ENCODE measurements at places on chromosomes 7 and 10.

DNA sequence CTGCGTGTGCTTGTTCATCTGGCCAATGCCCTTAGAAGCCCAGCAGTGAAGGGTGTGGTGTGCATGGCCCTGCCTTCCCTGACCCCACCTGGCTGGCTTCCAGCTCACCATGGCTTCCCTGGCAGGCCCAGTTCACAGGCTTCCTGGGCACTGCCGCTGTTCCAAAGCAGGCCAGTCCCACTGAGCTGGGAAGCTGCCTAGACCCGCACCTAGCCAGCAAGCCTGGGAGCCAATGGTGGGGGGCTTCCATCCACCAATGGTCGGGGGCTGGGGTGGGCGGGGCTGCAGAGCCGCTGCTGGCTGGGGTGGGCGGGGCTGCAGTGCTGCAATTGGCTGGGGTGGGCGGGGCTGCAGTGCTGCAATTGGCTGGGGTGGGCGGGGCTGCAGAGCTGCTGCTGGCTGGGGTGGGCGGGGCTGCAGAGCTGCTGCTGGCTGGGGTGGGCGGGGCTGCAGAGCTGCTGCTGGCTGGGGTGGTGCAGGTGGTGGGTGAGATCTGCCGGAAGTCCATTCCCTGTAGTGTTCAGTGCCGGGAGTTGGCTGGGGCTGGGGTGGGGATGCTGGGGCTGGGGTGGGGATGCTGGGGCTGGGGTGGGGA is 12.4 kb downstream of the CALY start:
- peak; percentile 34 for DNase-seq

GRCh38 chr7:77330169-77330882 is 85.8 kb downstream of the GSAP start:
- DNase-seq, result no peak

- DNase-seq, result no peak
Measured at GRCh38 chr7:36567699-36568451, 156.4 kb downstream of the AOAH start.

- DNase-seq, result no peak
Measured at GRCh38 chr10:107831772-107832171, 667.3 kb upstream of the SORCS1 start.

DNA sequence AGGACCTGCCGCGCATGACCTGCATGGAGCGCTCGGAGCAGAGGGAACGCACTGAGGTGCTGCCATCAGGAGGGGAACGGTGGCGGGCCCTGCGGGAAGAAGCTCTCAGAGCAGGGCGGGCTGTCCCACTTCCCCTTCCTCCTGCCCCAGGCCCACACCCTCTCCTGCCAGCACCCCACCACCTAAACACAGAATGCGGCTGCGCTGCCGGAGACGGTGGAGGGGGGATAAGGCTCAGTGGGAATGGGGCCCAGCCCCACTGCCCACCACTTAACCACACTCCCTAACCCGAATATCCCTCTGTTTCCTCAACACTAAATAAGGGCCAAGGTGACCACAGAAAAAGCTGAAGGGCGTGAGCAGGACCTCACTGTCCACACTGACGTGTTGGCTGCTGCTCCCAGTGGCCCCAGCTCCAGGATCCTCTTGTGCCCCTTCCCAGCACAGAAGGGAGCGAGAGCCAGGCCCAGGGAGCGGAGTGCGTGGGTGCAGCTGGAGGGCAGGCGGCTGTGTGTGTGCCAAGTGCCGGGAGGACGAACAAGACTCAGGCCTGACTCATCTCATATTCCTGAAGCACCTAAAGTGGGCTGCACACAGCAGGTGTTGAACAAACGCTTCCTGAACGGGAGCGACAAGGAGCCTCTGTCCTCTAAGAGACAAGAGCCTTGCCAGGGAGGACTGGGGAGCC is 116.8 kb downstream of the MAD1L1 start:
- no peak for DNase-seq

DNA sequence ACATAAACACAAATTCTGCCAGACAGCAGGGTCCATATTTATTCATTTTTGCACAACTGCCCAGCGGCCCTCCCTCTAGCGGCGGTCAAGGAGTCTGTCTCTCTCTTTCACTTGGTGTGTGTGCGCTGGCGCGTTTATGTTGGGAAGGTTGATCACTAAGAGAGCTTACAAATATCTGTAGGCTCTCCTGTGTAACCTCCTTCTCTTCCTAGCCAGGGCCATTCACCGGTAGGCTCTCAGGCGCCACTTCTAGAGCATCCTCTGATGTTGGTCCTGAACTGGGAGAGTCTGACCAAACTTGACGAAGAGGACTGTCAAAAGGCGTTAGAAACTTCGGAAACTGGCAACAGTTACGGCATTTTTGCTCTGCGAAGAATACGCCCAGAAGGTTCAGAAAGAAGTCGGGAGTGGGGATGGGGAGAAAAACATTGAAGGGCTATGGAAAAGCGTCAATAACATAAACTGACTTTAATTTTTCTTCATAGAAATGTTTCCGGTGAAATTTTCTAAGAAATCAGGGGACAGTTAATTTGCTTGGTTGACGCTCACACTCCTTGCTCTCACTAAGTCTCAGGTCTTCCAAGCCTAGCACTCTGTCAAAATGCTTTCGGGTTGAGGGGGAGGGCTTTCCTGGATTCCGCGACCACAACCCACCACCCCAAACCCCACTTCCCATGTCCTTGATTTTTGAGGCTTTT is 731.1 kb downstream of the ZWINT start:
- DNase-seq, result peak; percentile 79

DNA sequence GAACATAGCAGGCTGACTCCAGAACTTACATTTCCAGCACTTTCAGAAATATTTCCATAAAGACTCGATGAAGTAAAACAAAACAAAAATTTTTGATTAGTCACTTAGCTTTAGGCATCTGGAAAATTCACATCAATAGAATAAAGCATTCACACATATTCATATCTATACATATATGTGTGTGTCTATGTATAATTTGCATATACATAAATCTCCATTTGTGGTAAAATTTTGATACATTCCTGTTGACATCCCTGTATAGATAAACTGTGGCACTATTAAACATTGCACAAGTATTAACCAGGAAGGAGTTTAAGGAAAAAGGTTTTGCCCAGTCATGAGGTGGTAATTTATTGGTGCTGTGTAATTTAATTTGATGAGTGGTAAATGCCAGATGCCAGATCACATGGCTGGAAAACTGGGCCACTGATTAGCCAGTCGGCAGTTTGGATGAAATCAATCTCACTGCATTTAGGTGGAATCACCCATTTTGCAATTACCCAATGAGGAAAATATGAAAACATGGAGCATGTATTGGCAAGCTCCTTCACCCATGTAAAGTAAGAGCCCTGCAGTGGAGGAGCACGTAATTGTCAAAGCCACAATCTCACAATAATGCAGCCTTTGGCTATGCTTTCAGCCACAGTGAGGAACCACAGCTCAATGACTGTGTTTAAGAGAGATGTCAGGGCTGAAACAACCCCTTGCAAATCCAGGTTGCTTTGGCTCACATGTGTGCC is 294.6 kb downstream of the RNLS start:
- no peak for DNase-seq

DNA sequence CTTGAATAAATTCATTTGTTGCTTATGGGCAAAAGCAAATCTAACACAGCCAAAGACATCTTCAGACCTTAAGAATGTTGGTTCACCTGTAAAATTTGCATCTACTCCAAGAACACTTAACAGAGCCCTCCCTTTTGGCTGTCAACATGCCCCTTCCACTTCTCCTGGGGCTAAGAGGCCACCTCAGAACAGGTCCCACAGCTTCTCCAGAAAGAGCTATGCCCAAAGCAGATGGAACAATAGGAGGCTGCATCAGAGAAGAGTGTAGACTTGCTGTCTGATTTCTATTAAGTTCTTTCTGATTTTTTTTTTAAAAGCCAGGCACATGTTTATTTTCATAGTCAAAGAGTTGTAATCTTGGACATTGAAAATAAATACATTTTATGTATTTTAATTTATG is 26.1 kb upstream of the TRIL start:
- no peak for DNase-seq

DNA sequence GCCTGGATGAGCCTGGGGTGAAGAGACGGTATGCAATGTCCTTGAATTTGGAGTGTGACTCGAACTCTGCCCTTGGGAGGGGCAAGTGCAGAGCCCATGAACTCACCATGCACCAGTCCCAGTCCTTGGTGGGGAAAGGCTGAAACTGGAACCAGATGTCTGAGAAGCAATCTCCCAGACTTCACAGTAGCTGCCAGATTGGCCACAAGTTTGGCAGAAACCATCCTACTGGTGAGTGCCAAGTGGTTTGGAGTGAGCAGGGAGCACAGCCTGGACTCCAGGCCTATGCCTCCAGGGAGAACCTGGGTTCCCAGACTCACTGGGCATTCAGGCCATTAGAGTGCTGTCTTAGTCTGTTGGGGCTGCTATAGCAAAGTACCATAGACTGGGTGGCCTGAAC is 99.6 kb upstream of the LYZL1 start:
- DNase-seq, result no peak

- peak; percentile 93 for DNase-seq
Measured at GRCh38 chr10:84844461-84844860, 516.1 kb downstream of the CCSER2 start.

DNA sequence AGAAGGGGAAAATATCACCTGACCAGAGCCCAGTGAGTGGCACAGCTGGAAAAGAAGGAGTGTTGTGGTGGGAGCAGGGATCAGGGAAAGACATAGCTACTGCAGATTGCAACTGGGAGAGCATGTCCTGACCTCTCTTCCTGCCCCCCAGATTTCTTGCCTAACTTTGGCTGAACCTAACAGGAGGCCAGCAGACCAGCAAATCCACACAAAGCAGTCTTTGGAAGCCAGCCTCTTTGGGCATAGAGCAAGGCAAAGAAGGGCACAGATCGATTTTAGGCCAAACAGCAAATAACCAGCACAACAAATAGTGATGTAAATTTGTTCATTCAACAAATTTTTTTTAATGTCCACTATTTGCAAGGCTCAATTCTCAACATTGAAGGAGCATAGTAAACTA is 433.2 kb upstream of the GHITM start:
- no peak for DNase-seq

DNA sequence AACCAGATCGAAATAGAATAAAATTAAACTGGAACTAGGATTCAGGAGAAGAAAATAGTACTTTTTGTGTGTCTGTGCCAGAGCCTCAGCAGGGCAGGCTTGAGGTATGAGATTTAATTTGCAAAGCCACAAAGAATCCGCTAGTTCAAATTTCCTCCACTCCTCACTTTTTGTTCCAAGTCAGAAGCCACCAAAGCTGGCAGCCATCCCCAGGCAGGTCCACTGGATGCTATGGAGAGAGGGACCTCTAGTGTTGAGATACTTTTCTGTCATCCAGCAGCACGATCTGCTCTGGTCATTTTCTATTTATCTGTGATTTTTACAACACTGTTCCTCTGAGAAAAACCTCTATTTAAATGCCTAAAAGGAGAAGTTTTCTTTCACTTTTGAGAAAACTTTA is 147.9 kb upstream of the FRMD4A start:
- peak; percentile 79 for DNase-seq

DNA sequence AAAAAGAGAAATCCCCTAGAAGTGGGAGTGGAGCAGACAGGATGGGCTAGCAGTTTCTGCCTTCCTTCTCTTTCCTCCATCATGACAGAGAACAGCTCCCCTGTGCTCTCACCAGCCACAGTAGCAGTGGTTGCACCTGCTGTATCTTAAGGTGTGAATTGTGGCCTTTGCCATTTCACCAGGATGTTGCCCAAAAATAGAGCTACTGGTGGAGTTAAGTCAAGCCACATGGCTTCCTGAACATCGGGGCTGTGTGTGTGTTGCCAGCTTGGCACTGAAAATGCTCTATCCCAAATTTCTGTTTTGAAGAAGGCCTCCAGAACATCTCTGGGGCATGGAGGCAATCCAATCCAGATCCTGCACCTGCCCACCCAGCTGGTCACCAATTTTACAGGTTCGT is 348.7 kb downstream of the EXOC4 start:
- no peak for DNase-seq

DNA sequence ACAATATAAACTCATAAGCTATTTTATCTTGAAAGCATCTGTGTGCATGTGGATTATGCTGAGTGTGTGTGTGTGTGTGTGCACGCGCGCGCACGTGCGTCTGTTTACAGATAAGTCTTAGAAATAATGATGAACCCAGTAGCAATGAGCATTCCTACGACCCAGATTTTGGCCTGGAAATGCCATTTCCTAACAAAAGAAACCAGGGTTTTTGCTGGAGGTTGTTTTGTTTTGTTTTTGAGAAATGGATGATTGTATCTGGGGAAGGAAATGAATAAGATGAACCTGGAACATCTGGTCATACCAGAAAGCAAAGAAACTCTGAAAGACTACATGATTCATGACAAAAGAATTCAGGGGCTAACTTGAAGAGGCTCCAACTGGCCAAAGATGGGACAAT is 22.1 kb upstream of the LMOD2 start:
- DNase-seq, result no peak

GRCh38 chr7:74655768-74656440 is 1.6 kb upstream of the GTF2I start:
- DNase-seq, result no peak

DNA sequence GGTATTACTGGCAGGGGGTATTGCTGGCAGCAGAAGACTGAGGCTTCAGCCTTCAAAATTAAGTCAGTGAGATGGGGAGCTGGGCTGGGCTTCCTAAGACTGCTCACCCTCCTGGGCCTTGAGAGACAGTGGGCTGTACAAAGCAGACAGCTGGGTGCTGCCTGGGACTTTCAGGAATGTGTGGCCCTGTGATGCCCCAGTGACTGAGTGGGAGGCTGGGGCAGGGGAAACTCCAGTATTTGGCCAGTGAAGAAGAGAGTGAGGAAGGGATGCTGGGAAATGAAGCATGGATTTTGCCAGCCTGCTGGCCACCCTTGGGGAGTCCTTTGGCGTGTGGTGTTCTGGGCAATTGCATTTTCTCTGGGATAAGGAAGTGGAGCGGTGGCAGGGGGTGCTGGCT is 442 bp downstream of the ANKRD2 start:
- no peak for DNase-seq

DNA sequence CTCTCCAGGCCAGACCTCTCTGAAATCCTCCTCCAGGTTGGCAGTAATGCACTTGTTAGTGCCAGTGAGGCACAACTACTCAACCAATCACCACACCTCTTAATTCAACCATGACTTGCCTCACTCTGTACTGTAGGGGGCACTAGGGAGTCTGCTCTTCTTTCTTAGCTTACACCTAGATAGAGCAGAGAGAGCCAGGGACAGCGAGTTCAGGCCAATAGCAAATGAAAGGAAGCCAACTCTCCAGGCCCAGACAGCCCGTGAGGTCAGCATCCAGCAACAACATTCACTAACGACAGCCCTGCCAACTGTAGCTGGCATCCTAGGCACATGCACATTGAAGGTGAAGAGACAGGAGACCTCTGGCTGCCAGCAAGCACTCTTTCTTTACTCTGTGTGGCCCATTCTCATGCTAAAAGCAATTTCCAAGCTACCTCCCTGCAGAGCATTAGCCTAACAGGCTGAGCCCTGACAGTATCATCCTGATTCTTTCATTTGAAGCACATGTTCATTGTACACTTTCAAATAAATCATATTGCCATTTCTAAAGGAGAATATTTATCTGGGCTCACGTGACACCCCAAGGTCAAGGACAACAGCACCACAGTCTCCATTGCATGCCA is 136.3 kb downstream of the DPY19L1 start:
- DNase-seq, result no peak

DNA sequence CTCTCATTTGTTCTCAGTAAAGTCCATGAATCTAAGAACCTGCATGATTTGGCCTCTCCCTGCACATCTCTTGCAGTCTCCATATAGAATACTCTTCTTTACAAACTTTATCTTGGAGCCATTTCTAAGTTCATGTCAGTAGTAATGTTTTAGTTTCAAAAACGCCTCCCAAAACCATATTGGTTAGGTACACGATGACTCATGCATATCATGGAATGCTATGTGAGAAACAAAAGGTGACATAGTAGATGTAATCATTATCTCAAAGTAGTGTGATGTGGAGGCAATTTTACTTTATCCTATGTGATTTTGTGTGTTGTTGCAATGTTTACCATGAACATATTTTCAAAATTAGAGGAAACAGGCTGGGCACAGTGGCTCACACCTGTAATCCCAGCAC is 520.7 kb downstream of the KCNMA1 start:
- no peak for DNase-seq
